Omental fat pad (tissue), 4 donors: ENCODE measurements at places on chromosomes 2 and 18. TPM values are rescaled to one million over a fixed set of nuclear protein-coding genes. Genes with fewer than 3 reads are reported as not detected.

GRCh38 chr2:138536740-138537139 is 35.2 kb downstream of the SPOPL start:
- no peak for DNase-seq

GRCh38 chr18:27899893-27900292 is 277.0 kb downstream of the CDH2 start:
- no peak for DNase-seq

- DNase-seq, result peak; percentile 55
Measured at GRCh38 chr2:160324161-160324800, 124.2 kb upstream of the ITGB6 start.

DNA sequence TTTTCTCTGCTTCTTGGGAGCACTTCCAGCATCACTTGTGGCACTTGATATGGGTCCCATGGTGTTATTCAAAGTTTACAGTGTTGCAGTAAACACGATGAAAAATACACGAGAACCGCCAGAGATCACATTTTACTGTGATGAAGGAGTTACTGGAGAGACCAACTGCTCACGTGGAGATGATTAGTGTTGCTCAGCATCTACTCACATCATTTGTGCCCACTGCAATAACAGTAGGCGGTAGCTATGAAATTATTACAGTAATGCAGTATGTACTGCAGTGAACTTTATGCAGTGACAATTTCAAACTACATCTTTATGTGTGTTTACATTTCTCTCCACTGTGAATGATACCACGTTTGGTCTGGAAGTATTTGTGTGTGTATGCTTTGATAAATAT is 93.5 kb downstream of the SLC4A3 start:
- DNase-seq, result no peak

DNA sequence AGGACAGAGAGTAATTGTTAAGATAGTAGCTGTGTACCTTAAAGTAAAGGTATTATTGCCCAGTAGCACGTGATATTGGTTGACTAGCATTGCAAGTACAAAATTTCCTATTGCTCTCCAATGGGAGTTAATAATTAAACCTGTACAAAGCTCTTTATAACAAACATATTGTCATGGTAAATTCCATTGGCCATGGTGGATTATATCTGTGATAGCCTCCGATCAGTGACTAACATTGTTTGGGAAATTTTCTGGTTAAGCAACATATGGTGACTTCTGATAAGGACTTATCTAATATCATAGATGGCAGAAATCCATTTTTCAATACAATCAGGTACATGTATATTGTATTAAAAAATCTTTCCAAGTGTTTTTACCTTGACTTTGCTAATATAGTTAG is 360.8 kb downstream of the DCC start:
- no peak for DNase-seq

DNA sequence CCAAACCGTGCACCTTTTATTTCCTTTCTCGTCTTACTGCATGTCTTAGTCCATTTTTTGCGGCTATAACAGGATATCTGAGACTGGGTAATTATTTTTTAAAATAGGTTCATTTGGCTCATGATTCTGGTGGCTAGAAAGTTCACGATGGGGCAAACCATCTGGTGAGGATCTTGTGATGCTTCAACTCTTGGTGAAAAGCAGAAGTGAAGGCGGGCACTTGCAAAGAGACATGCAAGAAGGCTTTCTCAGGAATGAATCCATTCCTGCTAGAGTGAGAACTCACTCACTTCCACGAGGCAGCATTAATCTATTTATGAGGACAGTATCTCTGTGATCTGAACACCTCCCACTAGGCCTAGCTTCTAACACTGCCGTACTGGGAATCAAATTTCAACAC is 327.1 kb upstream of the RBMS1 start:
- DNase-seq, result no peak

- no peak for DNase-seq
Measured at GRCh38 chr2:158004126-158004764, 97.4 kb upstream of the UPP2 start.

- DNase-seq, result no peak
Measured at GRCh38 chr18:1002653-1003178, 98.0 kb downstream of the ADCYAP1 start.

DNA sequence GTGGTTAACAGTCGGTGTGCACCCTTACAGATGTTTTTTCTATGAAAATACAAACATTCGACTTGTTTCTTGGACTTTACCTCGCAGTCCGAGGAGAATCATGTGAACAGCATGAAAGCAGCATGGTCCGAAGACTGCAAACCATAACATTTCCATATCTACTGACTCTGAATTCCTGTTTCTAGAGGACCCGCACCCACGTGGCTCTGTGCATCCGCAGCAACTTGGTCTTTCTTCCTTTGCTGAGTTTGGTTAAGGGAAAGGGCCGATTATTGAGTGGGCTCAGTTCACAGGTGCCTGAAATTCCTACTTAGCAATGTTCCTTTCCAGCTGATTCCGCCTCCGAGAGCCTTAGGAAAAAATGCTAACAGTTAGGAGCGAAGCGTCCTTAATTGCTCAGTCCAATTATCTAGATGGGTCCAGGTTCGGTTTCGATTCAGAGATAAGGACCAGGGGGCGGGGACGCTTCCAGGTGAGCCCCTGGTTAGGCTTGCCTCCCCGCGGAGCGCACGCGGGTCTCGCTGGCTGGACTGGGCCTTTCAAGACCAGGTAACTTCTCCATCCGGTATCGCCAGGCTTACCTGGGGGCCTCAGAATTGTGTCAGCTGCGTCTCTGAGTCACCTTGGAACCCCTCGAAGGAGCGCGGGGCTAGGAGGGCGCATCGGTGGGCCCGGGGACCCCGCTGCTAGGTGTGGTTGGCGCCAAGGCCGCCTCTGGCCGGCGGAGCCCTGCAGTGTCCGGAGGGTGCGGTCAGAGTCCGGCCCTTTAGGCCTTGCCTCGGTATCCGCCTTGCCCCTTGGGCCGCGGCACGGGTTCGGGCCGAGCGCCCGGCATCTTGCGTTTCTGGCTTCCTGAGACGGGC is 1.1 kb upstream of the B3GNT2 start:
- no peak for DNase-seq

GRCh38 chr18:32884543-32884942 is 111.7 kb upstream of the KLHL14 start:
- DNase-seq, result no peak

DNA sequence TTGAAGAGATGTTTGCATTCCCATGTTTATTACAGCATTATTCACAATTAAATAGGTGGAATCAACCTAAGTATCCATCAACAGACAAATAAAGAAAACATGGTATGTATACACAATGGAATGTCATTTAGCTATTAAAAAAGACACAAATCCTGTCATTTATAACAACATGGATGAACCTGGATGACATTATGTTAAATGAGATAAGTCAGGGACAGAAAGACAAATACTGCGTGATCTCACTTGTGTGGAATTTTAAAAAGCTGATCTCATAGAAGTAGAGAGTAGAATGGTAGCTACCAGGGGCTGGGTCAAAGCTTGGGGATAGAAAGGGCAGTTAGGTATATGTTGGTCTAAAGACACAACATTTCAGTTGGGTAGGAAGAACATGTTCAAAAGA is 376.3 kb downstream of the EPHA4 start:
- DNase-seq, result no peak

DNA sequence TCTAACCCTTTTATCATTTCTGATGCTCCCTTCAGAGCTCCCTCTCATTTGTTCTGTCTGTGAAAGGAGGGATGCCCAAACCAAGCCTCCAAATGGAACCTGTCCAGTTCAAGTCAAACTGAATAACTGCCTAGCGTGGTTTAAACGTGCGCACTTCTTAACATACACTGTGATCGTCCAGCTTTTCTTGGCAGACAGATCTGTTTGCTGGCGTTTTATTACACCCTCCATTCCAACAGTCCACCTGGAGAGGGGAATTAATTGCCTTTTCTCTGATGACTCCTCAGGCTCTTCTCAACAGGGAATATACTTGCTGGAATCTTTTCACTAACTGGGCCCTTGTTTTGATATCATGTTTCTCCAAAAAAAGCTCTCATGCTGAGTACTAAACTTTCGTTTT is 379.2 kb upstream of the POU3F3 start:
- no peak for DNase-seq

The ITPRIPL1 gene
- total RNA-seq, result 6.5 TPM

The SOX11 gene
- not detected for total RNA-seq

The ERBB4 gene
- 3.4 TPM for total RNA-seq

The FRZB gene
- 2.0 TPM for total RNA-seq

The ALPI gene
- not detected for total RNA-seq

The GCG gene
- total RNA-seq, result not detected
